ENCODE measurements at places on chromosomes 12 and 14.

- DNase-seq: no peak
Measured at GRCh38 chr14:30958555-30959407, 66.7 kb upstream of the AP4S1 start.

GRCh38 chr12:80222261-80222660 lies 122.9 kb downstream of the OTOGL start:
- DNase-seq: peak; percentile 30

DNA sequence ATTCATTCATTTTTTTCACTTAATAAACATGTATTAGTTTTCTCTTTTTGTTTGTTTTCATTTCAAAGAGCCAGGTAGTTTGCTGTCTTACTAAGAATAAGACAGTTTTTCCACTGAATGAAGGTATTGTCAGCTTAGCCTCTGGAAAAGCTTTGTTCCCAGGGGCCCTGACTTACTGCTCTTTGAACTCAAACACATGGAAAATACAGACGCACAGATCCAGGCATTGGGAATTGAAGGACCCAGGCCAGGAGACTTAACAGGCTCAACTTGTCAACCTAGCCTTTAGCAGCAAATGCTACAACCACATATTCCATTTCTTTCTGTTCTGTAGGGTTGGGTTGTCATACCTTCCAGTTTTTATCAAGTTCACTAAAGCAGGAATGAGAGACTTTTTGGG lies 38.5 kb upstream of the SLCO1C1 start:
- no peak for DNase-seq

- peak; percentile 33 for DNase-seq
Measured at GRCh38 chr12:69898236-69898635, 73.2 kb downstream of the MYRFL start.

- no peak for DNase-seq
Measured at GRCh38 chr12:108625228-108625627, 8.5 kb downstream of the SELPLG start.

- peak; percentile 6 for DNase-seq
Measured at GRCh38 chr12:28459481-28459880, 269.2 kb downstream of the CCDC91 start.

- peak; percentile 34 for DNase-seq
Measured at GRCh38 chr12:123532808-123533649, 490 bp downstream of the RILPL1 start.

- peak; percentile 76 for DNase-seq
Measured at GRCh38 chr12:100127766-100128511, 14.7 kb downstream of the BLTP3B start.

DNA sequence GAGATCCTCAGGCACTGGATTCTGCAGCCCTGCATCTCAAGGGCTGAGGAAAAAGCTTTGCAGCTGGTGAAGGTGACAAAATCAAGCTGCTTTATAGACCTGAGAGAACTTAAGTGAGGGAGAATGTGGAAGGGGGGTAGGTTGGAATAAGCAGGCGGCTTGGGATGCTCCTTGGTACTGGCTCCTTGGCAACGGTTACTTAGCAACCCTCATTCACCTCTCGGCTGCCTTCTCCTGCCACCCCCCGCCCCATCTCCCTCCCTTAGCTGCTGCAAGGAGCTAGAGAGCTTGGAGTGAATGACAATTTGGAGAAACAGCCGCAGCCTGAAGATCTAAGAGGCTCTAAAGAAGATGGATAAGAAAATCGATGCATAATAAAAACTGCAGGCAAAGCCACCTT lies 44.1 kb upstream of the CISTR start:
- no peak for DNase-seq

GRCh38 chr14:67665868-67666267 lies 8.6 kb downstream of the VTI1B start:
- DNase-seq: peak; percentile 80

DNA sequence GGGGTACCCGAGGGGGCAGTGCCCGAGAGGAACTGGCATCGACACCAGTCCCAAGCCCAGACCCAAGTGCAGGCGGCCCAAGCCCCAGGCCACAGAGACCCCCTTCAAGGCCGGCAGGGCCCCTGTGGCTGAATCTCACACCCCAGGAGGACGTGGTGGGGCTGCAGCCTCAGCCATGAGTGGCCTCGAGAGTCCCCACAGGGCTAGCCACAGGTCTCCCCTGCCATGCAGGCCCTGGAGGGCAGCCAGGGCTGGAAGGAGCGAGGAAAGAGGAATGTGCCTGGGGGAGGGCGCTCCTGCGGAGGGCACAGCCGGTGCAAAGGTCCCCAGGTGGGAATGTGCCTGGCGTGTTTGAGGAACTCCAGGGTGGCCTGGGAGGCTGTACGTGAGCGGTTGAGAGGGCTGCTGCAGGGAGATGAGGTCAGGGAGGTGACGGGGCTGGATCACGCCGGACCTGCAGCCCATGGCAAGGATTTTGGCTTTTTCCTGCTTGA lies 86.1 kb downstream of the NCOR2 start:
- DNase-seq: no peak

DNA sequence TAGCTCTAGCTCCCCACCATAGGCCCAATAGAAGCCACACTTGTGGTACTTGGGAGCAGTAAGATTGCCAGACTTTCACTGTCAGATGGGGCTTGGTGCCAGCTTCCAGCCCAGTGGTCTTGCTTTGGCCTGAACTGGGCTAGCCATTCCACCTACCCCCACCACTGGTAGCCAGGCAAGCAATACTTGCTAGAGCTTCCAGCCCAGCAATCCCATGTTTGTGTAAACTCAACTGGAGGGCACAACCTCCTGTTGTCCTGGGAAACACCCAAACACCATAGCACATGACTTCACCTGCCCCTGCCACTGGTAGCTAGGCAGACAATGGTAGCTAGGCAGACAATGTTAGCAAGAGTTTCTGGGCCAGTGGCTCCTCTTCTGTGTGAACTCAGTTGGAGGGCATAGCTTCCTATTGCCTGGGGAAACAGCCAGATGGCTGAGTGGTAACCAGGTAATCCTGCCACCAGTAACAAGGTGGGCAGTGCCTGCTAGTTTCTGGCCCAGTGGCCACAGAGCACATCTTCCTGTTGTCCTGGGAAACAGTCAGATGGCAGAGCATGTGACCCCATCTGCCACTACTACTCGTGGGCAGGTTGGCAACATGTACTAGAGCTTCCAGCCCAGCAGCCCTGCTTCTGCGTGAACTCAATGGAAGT lies 5.6 kb upstream of the OR6C76 start:
- DNase-seq: no peak

DNA sequence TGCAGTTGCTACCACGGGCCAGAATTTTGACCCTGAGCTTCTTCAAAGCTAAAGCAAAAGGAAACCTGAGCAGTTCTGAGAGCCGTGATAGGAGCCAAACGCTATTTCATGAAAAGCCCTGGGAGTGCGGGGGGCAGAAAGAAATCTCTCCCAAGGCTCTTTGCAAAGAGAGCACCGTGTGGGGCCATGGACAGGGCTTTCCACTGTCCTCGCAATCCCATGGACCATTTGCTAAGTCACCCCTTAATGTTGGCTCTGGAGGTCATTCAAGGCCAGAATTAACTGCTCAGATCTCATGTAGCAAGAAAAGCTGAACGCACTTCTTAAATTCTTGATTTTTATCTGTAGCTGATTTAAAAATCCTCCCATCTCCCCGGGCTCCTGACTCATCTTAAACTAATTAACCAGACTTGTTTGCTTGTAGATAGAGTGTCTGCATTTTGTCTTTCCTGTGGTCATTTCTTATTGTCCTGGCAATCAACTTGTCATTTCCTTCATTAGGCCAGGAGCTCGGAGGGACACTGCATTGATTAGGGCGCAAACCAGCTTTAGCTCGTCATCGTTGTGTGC lies 24.8 kb downstream of the CLSTN3 start:
- DNase-seq: no peak

GRCh38 chr14:98548071-98548686 lies 723.8 kb downstream of the BCL11B start:
- no peak for DNase-seq

DNA sequence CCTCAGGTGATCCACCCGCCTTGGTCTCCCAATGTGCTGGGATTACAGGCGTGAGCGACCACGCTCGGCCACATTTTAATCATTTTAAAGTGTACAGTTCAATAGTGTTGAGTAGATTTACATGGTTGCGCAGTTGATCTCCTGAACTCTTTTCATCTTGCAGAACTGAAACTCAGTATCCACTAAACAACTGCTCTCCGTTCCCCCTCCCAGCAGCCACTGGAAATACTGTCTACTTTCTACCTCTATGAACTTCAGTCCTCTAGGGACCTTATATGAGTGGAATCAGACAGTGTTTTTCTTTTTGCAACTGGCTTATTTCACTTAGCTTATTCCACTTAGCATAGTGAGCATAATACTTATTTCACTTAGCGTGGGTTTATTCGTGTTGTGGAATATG lies 53.7 kb downstream of the KCTD10 start:
- no peak for DNase-seq

DNA sequence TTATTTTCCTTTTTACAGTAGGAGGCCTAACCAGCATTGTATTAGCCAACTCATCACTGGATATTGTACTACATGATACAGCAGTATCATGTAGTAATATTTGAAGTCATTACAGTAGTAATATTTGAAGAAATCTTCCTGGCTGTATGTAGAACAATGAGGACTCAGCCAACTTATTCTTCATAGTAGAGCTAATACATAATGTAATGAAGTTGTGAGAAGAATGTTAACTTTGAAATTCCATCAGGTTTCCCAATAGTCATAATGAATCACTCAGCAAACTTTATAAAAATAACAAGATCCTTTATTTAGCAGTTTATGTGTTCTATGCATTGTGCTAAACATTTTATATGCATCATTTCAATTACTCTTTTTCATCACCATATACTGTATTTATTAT lies 61.8 kb downstream of the LRRK2 start:
- peak; percentile 6 for DNase-seq

GRCh38 chr14:69291891-69292561 lies 32.1 kb downstream of the GALNT16 start:
- DNase-seq: no peak

DNA sequence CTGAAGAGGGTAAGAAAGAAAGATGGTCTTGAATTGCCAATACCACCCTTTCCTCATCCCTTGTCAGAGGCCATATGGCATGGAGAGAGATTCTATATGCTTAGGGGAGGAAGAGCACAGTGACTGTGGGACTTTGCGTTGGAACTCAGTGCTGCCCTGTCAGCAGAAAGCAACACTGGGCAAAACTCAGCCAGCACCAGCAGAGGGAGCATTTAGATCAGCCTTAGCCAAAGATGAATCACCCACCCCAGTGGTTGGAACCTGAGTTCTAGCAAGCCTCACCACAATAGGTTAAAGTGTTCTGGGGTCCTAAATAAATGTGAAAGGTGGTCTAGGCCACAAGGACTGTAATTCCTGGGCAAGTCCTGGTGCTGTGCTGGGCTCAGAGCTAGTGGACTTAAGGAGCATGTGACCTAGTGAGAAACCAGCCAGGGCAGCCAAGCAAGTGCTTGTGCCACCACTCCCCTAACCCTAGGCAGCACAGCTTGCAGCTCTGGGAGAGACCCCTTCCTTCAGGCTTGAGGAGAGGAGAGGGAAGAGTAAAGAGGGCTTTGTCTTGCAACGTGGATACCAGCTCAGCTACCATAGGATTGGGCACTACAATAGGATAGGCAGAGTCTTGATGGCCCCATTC lies 11.4 kb upstream of the BCAT1 start:
- DNase-seq: peak; percentile 69

- DNase-seq: no peak
Measured at GRCh38 chr14:69354383-69355153, 43.5 kb downstream of the ERH start.

- no peak for DNase-seq
Measured at GRCh38 chr14:69528143-69528542, 43.6 kb downstream of the PLEKHD1 start.

DNA sequence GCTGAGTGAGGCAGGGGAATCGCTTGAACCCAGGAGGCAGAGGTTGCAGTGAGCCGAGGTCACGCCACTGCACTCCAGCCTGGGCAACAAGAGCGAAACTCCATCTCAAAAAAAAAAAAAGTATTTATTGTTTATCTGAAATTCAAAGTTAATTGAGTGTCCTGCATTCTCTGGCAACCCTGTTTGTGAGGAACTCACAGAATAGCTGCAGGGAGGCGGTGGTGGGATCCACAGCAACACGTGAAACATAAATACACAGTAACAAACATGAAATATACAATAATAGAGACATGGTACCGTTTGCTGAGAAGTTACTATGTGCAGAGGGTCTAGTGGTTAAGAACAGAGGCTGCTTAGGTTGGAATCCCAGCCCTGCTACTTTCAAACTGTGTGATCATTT lies 43.7 kb upstream of the RFLNA start:
- DNase-seq: no peak

DNA sequence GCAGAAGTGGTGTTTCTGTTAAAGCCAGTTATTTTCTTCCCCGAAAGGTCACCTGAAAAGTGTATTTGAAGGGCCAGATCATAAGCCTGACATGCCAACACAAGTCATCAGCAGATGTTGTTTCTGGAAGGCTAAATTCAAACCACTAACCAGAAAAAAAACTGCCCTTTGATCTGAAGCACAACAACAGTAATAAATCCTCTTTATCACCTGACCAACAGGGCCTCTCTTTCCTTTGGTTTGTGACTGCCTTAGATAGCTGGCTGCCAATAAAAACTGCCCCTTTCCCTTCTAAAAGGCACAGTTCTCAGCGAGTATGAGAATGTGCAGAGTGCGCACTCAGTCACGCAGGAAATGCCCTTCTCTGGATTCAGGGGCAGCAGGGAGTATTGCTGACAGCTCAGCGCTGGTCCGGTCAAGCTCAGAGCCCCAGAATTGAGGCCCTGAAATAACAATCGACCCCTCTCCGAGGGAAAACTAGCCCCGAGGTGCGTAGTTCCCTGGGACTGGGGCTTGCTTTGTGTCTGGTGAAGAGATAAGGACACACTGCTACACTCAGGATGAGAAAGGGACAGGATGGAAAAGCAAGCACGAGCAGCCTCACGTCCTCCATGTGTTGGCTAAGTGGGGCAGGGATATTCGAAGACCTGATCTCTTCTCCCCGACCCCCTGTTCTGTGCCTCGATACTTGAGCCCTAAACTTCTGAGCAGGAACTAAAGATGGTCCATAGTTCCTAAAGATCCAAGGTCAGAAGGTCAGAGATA lies 184.2 kb upstream of the GZMB start:
- DNase-seq: no peak

DNA sequence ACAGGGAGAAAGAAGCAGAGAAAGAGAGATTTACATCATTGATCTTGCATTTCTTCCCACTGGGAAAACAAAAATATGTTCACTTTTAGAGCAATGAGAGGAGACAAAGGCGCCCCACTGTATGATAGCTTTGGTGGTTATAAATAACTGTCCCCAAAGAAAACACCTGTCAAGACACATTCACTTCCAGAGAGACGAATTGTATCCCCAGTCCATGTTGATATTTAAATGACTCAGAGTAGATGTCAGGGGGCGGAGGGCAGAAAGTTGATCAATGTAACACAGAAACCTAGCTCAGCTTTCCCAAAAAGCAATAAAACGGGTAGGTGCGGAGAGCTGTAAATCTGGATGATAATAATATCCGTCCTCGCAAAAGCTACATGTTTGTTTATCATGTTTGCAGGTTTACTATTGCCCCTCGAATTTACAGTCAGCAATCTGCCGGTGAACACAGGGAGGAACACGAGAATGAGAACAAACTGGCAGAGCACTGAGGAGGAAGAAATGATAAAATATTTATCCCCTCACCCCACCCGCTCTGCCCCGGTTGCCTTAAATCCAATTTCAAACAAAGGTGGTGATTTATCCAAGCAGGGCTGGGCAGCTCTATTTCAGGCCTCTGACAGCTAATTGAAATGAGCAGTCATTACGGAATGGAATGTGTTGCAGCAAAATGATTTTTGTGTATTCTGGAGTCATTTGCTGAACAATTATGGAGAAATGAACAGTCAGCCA lies 84.4 kb downstream of the CMKLR1 start:
- DNase-seq: no peak

GRCh38 chr14:78614593-78614992 lies 444.4 kb downstream of the NRXN3 start:
- DNase-seq: no peak

Data from fibroblast of the aortic adventitia (primary cell).